Dorsolateral prefrontal cortex (tissue), 122 donors: ENCODE measurements at places on chromosomes 5 and 9.

GRCh38 chr9:131279863-131280570, 3.7 kb upstream of the FAM78A start:
- no peak for DNase-seq

DNA sequence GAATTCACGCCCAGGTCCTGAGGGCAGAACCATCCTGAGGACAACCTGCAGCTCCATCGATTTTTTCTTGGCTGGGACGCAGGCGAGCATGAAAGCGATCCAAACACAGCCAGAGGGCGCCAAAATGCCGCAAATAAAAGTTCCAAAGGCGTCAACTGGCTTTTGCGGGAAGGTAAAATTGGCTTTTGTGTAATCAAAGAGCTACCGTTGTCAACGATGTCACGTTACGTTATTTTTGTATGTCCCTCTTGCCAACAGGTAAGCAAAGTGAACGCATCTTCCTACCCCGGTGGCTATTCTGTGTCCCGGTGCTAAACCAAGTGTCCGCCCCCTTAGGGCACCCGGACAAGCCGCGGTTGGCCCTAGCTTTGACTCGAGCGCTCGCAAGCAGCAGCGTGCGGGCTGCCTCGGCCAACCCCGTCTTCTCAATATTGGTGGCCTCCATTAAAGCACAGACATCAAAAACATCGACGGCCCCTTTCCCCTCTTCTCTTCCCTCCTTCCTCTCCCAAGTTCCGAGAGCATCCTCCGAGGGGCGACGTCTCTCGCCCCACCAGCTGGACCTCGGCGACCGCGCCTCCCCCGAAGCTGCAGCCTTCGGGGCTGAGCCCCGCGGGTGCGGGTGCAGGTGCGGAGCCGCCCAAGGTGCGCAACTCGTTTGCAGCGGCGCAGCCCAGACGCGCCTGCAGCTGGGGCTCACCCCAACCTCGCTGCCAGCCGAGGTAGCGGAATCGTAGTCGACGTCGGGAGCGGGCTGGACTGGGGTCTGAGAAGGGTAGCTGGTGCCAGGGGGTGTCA, 1.1 kb upstream of the BASP1 start:
- peak; percentile 81 for DNase-seq

- DNase-seq = no peak
Observed at GRCh38 chr9:134011401-134011800, 13.9 kb upstream of the BRD3OS start.

- DNase-seq = no peak
Observed at GRCh38 chr5:176740702-176741496, 69.5 kb upstream of the UNC5A start.

GRCh38 chr9:70444904-70445303, 30.4 kb upstream of the KLF9 start:
- DNase-seq = no peak

DNA sequence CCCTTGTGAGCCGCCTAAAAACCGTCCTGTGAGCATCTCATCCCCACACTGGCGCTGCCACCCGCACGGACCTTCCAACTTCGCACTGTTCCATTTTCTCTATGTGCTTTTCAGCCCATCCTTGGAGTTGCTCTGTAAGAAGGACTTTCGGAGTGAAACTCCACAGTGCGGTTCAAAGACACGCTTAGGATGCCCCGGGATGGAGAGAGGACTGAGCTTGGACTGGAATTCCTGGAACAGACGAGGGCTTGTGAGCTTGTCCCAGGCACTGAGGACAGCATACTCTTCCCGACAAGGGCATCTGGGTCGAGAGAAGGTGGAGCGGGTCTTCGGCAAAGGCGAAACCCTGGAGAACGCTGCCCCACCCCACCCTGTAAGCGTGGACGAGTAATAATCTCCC, 187.8 kb downstream of the MEF2C start:
- DNase-seq = no peak

- DNase-seq = no peak
Observed at GRCh38 chr5:142014911-142015584, 2.2 kb upstream of the GNPDA1 start.

DNA sequence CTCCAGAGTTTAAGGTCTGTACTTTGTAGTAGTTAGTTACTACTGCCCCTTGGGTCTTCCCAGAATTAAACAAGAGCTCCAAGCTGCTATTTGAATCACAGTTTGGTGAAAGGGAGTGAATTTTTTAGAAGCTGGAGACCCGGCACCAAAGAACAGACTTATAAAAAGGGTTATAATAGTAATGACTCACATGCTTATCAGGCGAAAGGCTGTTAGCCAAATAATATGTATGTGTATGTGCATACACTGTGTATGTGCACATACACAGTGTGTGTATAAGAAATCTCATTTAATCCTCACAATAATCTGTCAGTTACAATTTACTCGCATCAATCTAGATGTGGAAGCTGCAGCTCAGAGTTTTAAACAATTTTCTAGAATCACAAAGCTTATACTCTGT, 59.5 kb upstream of the ITGA1 start:
- DNase-seq = no peak

GRCh38 chr5:149277801-149278200, 6.1 kb downstream of the AFAP1L1 start:
- DNase-seq = no peak

- DNase-seq = no peak
Observed at GRCh38 chr9:105004466-105005090, 76.6 kb upstream of the ABCA1 start.

DNA sequence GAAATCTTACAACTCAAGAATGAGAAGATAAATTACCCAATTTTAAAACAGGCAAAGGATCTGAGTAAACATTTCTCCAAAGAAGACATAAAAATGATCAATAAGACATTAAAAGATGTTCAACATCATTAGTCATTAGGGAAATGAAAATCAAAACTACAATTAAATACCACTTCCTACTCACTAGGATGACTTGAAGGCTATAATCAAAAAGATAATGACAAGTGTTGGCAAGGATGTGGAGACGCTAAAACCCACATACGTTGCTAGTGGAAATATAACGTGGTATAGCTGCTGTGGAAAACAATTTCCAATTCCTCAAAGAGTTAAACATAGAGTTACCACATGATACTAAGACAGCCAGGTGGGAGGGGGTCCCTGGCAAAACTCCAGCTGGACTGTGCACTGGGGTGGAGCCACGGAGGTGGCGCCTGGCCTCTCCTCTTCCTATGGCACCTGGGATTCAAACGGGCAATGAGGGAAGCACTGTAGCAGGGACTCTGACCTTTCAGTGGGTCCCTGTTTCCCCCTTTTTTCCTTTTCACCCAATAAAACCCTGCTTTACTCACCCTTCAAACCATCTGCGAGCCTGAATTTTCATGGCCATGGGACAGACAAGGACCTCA, 5.9 kb downstream of the ARSB start:
- DNase-seq = no peak

DNA sequence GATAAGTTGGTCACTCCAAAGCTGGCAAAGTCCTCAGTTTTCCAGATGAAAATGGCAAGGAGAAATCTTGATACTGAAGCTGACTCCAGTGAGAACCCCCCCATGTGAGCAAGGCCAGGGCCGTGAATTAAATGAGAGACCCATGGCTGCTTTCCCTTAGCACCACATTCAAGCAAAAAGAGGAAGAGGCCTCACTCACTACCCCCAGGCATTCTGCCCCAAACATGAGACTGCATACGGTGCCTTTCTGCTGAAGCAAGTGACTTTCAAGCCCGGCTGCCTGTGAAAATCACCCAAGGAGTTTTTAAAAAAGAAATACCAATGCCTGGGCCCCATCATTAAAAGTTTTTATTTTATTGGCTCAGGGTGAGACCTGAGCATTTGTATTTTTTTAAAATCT, 66.9 kb downstream of the TMEM252 start:
- no peak for DNase-seq

DNA sequence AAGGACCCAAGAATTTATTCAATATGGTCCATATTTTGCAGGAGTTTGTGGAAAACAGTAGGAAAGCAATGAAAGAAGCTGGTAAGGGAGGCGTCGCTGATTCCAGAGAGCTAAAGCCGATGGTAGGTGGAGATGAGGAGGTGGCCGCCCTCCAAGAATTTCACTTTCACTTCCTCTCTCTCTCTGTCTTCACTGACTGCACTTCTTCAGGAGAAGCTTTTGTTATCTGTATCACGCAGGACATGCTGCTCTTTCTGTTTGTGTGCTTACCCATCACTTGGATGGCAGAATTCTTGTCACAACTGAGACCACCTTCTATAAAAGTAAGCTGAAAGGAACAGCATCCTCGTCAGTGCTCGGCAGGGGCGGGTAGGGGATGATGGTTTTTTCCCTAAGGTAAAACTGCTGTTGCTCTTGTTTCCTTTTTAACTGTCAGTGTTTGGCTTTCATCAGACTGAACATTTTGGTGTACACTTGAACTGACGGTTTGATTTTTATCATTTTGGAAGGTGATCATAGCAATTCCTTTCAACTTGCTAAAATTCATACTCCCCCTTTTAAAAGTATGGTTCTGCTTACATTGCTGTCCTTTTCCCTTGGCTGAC, 62.4 kb upstream of the FSD1L start:
- DNase-seq = no peak

DNA sequence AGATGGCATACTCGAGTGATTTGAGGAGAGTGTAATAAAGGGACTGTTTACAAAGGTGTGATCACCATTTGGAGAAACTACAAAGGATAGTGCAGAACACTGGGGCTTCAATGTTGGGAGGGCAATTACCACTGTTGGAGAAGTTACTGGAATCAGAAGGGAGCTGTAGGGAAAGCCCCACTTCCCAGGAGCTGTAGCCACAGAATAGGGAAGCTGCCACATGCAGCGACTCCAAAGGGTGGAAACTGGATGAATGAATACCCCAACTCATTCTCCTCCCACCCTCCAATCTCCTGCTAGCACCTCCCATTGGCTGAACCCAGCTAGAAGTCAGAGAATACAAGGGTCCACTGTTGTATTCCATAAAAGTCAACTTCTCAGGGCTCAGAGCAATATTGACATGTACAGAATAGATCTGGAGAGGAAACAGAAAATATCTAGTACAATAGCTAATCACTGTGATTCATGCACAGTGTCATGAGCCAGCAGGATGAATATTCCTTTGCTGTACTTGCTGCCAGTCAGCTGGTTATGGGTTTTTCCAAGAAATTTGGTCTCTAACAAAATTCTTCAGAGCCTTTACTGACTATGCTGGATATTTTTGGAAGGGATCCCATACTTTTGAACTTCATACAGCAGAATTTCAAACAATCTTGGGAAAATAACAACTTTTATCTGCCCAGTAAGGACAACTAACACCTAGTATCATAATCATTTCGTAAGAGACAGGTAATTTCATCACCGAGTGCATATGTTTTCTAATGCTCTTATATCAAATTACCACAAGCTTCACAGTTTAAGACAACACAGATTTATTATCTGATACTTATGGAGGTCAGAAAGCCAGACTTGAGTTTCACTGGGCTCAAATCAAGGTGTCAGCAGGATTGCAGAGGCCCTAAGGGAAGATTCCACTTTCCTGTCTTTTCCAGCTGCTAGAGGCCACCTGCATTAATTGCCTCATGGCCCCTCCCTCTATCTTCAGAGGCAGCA, 39.6 kb downstream of the PDCD1LG2 start:
- no peak for DNase-seq

GRCh38 chr5:132104556-132104955, 31.0 kb downstream of the CSF2 start:
- no peak for DNase-seq

DNA sequence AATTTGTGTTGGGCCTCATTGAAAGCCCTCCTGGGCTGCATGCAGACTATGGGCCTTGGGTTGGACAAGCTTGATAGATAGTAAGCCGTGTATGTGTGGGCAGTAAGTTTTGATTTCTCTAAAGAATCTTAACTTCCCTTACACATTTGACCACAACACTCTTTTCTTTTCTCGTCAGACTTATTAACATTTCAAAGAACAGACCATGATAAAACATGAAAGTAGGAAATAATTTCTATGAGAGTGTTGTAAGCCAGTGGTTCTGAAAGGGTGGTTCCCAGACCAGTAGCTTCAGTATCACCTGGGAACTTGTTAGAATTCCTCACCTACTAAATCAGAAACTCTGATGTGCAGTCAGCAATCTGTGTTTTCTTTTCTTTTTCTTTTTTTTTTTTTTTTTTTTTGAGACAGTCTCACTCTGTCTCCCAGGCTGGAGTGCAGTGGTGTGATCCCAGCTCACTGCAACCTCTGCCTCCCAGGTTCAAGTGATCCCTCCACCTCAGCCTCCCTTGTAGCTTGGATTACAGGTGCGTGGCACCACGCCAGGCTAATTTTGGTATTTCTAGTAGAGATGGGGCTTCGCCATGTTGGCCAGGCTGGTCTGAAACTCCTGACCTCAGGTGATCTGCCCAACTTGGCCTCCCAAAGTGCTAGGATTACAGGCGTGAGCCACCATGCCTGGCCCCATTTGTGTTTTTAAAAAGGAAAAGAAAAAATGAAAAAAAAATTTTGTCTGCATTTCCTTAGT, 20.0 kb upstream of the GCNT1 start:
- no peak for DNase-seq

GRCh38 chr5:123085638-123086286, 3.3 kb upstream of the PRDM6 start:
- DNase-seq = no peak

GRCh38 chr5:37926732-37927131, 86.9 kb upstream of the GDNF start:
- no peak for DNase-seq

DNA sequence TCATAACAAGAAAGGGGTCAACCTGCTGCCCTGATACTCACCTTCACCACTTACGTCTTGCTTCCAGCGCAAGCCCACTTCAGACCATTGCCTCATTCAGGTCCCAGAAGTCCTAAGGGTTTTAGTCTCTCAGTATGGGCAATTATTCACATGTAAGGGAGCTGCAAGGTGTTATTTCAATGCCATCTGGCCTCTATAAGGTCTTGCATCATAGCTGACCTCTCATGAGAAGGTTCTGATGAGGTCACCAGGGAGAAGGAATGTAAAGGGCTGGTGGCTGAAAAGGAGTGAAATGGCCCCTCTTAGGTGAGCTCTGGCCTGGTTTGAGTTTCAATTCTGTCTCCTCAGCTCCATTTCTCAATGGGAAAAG, 1.5 kb upstream of the MARCHF3 start:
- no peak for DNase-seq

DNA sequence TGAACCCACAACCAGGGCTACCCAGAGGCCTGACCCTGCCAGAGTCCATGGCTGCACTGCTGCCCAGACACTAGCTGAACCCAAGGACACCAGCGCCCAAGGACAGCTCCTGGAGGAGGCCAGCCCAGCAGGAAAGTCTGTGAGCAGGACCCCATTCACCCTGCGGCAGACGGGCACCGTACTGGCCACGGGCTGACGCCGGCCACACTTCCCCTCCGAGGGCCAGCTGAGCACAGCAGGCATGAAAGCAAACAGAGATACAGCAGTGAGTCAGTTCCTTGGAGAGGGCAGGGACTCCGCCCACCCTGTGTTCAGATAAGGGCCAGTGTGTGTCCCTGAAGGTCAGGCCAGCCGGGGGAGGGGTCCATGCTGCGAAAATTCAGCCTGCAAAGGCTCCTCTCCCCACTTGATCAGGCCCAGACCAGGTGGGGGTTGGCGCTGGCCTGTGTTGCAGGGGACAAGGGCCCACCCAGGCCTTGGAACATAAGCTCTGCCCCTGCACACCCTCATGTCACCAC, 3.2 kb downstream of the RNF208 start:
- no peak for DNase-seq

GRCh38 chr5:128538250-128539037, 399 bp upstream of the FBN2 start:
- no peak for DNase-seq
